Right cardiac atrium (tissue), 5 donors: ENCODE measurements at places on chromosomes 4 and X. TPM values are rescaled to one million over a fixed set of nuclear protein-coding genes. Genes with fewer than 3 reads are reported as not detected.

- DNase-seq = no peak
These were observed 146.8 kb downstream of the FSTL5 start for GRCh38 chr4:162016991-162017390.

GRCh38 chr4:102717448-102718092 lies 43.2 kb downstream of the MANBA start:
- no peak for DNase-seq

The PPEF2 gene
- not detected for polyA plus RNA-seq

DNA sequence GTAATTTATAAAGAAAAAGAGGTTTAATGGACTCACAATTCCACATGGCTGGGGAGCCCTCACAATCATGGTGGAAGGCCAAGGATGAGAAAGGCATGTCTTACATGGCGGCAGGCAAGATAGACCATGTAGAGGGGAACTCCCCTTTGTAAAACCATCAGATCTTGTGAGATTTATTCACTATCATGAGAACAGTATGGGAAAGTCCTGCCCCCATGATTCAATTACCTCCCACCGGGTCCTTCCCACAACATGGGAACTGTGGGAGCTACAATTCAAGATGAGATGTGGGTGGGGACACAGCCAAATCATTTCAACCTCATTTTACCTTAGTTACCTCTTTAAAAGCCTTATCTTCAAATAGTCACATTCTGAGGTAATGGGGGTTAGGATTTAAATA lies 30.9 kb upstream of the ELOVL6 start:
- DNase-seq = no peak

The TSC22D3 gene
- 104 TPM for polyA plus RNA-seq

GRCh38 chrX:110519501-110519900 lies 160.9 kb downstream of the RTL9 start:
- DNase-seq = no peak

The SPANXA2 gene
- not detected for polyA plus RNA-seq

- no peak for DNase-seq
These were observed 245.7 kb downstream of the ANTXR2 start for GRCh38 chr4:79827283-79827682.

DNA sequence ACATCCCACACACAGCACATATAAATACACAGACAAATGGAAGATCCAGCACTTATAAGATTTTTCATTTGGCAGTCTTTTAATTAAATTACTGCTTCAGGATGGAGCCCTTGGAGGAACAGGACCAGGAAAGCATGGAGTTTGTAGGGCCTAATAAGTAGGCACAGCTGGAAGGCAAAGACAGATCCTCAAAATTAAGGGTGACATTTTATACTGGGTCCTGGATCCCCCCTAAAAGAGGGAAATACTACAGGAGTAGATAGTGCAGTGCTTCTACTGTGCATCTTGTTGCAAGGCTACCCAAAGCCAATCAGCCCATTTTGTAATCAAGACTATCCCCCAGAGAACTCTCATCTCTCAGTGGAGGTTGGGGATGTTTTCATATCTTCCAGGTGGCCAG lies 1860.7 kb upstream of the PCDH10 start:
- DNase-seq = no peak

The YY2 gene
- 0.57 TPM for polyA plus RNA-seq

The NRK gene
- 0.14 TPM for polyA plus RNA-seq

DNA sequence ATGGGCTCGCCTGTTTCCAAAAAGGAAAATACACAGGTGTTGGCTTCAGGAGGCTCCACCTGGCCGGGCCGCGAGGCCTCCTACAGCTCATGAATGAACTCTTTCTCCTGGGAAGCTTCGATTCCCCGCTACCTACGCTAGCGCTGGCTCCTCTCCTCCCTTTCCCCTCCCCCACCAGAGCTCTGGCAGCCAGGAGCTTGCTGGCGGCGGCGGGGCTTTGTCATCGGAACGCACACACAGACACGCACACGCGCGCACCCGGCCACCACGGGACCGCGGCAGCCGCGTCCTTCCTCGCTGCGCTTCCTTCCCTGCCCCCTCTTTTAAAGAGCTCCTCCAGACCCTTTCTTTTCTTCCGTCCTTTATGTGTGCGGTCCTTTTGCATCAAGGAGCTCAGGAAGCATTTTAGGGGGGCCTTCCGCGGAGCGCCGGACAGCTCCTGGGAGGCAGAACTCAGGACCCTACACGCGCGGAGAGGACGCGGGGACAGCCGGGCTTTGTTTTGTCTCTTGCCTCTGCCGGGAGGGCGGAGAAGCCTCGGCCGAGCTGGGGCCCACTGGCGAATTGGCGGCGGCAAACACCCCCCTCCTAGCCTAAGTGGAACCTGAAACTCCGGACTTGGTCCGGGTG lies 70.2 kb upstream of the BCOR start:
- peak; percentile 67 for DNase-seq

The HSFX2 gene
- polyA plus RNA-seq = 0.77 TPM

DNA sequence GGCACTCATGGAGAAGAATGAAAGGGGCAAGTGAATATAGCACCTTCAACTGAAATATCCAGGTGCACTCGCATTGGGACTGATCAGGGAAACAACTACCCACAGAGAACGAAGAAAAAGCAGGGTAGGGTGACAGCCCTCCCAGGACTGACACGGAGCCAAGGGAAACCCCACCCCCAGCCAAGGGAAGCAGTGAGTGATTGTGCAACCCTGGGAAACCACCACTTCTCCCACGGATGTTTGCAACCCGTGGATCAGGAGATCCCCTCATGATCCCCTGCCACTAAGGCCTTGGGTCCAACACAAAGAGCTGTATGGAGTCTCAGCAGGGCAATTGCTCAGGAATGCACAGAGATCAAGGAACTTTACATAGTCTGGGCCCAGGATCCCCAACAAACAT lies 158.5 kb upstream of the HCCS start:
- DNase-seq = peak; percentile 57

The TMEM47 gene
- polyA plus RNA-seq = 29.4 TPM

- DNase-seq = no peak
These were observed 821.3 kb downstream of the TRIML1 start for GRCh38 chr4:188960411-188961093.

DNA sequence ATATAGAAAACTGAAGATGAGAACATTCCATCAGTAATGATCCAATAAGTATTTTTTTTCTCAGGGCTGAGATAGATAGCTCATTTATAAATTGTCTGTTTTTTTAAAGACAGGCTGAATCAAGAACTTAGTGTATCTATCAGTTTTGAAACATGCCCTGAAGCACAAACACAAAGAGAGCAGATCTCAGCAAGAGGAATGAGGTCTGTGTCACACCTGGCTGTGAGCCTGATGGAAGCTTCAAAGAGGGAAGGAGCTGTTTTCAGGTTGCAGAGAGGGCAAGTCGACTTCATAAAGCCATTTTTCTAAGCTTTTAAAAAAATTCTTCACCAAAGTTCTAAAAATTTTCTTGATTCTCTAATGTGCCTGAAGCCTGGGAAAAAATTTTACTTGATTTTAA lies 434.9 kb downstream of the PDGFC start:
- no peak for DNase-seq

DNA sequence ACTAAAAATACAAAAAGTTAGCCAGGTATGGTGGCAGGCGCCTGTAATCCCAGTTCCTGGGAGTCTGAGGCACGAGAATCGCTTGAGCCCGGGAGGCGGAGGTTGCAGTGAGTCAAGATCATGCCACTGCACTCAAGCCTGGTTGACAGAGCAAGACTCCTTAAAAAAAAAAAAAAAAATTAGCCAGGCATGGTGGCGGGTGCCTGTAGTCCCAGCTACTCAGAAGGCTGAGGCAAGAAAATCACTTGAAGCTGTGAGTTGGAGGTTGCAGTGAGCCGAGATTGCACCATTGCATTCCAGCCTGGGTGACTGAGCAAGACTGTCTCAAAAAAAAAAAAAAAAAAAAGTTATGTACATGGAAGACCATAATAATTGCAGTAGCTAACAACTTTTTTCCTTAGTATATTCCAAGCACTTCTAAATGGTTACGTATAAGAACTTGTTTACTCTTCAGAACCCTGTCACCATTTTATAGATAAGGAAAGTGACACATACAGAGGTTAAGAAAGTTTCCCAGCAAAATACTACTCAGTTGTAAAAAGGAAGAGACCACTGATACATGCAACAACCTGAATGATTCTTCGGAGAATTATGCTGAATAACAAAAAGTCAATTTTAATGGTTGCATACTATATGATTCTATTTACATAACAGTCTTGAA lies 24.5 kb downstream of the RUFY3 start:
- DNase-seq = no peak

The CLDN34 gene
- polyA plus RNA-seq = not detected

The TMSB15B gene
- 2.8 TPM for polyA plus RNA-seq

The MFAP3L gene
- polyA plus RNA-seq = 1.3 TPM

The ADH1C gene
- polyA plus RNA-seq = 4.3 TPM

The SPANXN4 gene
- polyA plus RNA-seq = not detected

DNA sequence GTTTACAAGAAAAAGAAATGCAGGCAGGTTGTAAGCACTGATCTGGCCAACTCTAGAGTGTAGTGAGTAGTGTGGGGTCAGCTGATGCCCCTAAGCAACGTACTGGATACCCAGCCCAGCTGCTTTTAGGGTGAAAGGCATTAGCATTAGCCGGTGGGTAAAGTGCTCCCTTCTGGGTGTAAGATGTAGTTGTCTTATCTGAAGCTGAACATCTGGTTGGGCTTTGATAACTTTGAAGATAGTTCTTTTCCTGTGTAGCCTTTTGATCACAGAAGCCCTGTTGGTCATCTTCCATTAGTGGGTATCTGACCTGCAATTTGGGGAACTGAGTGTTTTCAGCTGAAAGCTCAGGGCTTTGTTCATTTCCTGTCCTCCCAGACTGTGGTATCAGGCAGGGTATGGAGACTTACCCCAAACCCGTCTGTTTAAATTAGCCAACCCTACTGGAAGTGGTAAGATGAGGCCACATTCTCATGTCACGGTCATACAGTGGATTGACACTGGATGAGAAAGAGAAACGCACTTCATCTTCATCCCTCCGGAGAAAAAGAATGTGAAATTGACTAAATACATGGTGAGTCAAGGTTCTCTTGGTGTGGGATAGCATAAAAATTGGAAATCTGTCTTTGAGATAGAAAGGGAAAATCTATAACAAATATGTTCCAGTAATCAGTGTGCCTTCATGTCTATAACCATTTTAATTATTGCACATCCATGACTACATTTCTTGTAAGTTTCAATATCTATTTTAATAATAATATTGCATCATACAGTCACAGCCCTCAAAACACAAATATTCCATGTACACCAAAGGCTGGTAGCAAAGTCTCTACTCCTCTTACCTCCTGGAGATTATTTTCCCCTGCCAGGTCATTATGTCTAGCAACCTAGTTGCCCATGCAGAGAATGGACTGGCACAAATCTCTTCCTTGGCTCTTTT lies 8.7 kb downstream of the RHOH start:
- DNase-seq = no peak

GRCh38 chr4:5192271-5192670 lies 141.0 kb downstream of the STK32B start:
- no peak for DNase-seq

- no peak for DNase-seq
These were observed 188.1 kb upstream of the FAM241A start for GRCh38 chr4:111957116-111957515.

- DNase-seq = no peak
These were observed 373.5 kb upstream of the ARX start for GRCh38 chrX:25389266-25389665.

The MUC7 gene
- not detected for polyA plus RNA-seq

The VSIG1 gene
- not detected for polyA plus RNA-seq

The PDGFRA gene
- polyA plus RNA-seq = 15.1 TPM
